ENCODE measurements at places on chromosomes 16 and 17.

- DNase-seq: no peak
Measured at GRCh38 chr17:77436481-77436880, 295.7 kb downstream of the SEC14L1 start.

DNA sequence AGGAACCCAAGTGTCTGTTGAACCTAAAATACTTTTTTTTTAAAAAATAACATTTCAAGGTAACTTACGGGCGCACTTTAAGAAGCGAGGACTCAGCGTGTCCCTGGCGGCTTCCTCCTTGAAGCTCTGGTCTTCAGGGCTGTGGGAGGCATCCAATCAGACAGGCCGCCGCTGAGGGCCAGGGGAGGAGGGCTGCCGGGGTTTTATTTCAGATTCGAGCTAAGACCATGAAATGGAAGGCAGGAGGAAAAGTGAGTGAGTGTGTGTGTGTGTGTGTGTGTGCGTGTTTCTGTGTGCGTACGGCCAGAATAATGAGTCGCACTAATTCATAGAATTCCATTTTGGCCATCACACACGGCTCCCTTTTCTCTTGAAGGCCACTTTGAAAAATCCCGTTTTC lies 41.1 kb downstream of the C16orf78 start:
- no peak for DNase-seq

DNA sequence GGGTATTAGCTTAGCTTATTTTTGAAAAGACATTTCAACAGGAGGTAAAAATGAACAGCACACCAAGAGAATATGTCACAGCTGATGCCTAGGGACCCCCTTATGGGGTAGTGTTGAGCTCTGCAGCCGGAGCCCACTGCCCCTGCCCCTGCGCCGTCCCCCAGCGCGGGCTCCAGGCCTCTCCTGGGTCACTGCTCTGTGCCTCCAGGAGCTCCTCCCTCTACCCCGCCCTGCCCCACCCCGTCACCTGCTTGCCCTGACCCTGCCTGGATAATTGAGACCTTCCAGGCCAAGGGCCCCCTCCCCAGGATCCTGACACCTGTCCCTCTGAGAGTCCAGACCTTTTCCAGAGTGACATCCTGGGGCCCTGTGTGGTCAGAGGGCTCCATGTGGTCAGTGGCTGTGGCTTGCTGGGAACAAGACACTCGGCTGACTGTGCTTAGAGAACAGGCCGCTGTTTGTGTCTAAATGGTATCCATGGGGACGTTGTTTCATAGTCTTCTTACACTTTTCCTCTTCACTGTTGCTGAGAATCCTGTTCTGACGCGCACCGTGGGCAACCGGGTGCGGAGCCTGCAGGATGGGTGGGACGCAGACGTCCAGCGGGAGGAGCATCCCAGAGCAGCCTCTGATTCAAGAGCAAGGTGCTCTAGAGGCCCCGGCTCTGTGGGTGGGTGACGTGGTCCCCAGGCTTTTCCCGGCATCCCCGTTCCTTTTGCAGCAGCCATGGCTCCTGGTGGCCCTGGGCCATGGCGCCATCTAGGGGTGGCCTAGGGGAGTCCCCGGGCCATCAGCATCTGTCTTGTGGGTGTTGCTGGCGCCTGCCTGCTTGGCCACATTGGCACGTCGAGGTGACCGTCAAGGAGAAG lies 20.0 kb upstream of the WFIKKN1 start:
- DNase-seq: peak; percentile 31

GRCh38 chr17:4477255-4477791 lies 21.4 kb upstream of the SPNS2 start:
- DNase-seq: no peak

DNA sequence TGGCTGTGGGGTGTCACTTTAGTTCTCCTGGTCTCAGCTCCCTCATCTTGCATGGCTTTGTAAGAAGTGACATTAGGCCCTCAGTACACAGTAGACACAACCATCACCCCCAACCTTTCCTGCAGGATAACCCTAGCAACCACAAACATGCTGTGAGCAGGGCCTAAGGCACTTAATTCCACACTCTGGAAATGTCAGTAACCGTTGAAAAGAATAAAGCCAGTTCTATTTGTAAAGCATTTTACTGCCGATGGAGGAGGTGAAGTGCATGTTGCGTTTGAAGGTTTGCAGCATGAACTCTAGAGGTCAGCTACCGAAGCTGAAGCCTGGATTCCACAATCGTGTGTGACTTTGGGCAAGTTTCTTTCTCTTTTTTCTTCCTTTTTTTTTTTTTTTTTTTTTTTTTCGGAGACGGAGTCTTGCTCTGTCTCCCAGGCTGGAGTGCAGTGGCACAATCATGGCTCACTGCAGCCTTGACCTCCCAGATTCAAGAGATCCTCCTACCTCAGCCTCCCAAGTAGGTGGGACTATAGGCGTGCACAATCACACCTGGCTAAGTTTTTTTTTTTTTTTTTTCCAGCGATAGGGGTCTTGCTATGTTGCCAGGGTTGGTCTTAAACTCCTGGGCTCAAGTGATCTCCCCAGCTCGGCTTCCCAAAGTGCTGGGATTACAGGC lies 26.1 kb upstream of the TOB1 start:
- no peak for DNase-seq

DNA sequence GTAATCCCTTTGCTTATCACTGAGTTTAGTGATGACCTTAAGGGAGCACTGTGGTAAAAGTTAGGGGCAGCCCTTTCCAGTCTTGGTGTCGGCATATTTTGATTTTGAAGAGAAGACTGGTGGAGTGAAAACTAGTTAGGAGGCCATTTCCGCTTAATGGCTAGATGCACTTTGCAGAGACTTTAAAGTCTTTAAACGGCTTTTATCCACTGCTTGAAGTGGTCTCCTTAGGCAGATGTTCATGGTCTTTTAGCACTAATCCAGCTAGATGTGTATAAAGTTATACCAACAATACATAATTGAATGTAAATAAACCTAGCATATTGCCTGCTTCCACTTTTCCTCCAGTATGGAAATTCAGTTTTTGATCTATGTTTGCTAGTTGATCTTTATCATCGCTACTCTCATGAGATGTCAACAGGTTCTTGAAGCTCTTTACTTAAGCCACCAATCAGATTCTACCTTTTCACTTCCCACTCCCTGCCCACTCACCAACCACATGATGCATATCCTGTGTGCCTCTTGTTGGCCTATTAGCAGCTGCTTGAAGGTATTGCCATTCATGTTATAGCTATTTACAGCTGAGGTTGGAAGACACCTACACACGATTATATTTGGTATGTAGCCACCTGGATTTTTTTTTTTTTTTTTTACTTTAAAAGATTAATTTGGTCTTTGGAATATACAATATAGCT lies 132.0 kb downstream of the NLK start:
- DNase-seq: peak; percentile 37

GRCh38 chr16:9260666-9261065 lies 169.2 kb downstream of the HAPSTR1 start:
- DNase-seq: no peak

DNA sequence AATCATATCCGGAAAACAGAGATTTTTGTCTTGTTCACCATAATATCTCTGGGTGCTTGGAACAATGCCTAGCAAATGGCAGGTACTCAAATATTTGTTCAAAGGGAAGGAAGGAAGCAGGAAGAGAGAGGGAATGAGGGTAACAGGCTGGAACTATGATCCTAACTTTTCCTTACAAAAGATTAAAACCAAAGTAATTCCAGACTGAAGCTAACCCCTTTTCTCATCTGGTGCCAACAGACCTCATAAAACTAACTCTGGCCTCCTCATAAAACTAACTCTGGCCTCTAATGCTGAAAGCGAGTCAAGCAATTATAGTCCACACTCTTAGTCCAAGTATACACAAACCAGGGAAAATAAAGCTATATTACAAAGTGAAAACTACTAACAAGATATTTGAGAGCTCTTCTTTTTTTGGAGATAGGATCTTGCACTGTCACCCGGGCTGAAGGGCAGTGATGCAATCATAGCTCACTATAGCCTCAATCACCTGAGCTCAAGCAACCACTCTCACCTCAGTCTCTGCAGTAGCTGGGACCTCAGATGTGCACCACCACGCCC lies 84.6 kb downstream of the KANSL1 start:
- no peak for DNase-seq

DNA sequence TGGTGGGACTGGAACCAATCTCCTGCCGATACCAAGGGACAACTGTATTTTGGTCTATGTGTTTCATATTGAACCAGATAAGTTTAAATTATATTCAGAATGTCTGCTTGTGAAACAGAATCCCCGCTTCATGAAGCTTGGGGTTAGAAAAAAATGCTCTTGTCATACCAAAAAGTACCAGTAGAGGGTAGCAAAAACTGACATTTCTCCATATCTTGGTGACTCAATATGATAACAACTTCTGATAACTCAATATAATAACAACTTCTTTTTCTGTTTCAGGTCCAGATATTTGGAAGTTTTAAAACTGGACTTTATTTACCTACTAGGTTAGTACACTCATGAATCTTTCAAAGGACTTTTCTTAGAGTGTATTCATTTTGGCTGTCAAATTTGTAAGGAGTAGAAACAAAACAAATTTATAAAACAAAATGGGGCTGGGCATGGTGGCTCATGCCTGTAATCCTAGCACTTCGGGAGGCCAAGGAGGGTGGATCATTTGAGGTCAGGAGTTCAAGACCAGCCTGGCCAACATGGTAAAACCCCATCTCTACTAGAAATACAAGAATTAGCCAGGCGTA lies 52.3 kb upstream of the ADCY7 start:
- no peak for DNase-seq

GRCh38 chr17:17507465-17508011 lies 11.3 kb upstream of the RASD1 start:
- DNase-seq: no peak

- no peak for DNase-seq
Measured at GRCh38 chr17:16150251-16150856, 65.0 kb downstream of the NCOR1 start.
